ENCODE measurements at places on chromosomes 11 and 22. TPM values are rescaled to one million over a fixed set of nuclear protein-coding genes. Genes with fewer than 3 reads are reported as not detected.

DNA sequence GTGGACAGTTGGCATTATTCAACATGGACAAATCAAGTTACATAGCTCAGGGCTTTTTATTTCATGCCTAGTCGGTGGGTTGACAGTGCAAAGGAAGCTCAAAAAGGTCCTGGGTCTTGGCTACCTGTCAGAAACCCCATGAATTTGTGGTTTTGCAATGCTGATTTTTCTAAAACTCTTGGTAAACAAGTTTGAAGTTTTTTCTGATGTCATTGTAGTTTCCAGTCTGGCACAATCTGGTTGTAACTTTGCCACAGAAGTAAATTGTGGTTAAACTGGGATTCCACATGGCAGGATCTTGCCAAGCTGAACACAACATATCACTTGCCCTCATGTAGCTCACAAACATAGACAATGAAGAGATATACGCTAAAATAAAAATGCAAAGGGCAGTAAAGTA lies 100.8 kb downstream of the EHF start:
- no peak for DNase-seq

DNA sequence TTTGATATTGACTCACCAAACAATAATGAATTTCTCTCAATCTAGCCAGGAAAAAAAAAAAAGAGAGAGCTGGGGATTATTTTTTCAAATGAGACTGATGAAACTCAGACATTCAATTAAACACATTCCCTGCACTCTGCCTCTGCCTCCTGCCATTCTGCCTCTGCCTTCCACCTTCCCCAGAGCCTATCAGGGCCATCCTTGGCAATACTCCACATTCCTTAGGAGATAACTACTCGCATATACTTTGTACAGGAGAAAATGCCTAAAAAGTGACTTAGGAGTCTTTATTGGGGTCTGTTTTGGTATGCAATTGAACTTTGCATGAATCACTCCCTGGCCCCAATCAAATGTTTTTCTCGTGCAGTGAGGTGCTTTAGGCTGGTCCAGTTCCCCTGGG lies 246.6 kb upstream of the PLET1 start:
- DNase-seq: no peak

- no peak for DNase-seq
Observed at GRCh38 chr11:18365741-18366140, 28.6 kb upstream of the LDHA start.

- DNase-seq: no peak
Observed at GRCh38 chr11:9639099-9639498, 24.8 kb upstream of the SWAP70 start.

DNA sequence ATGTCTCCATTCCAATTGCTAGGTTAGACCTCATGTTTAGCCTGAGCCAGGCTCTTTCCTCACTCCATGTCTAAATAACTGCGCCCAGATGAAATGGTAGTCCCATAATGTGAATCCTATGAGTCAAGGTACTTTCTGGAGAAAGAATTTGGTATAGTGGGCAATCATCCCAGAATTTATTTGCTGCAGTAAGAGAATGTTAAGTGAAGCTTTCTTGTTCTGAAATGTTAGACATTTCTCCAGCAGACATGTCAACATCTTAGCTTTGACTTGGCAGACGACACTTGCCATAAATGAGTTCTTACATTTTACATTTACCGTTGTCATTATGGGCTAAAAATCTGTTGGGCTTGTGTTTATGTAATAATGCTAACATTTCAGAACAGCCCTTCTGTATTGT lies 165.2 kb downstream of the PGR start:
- no peak for DNase-seq

- DNase-seq: no peak
Observed at GRCh38 chr22:22245935-22246525, 1.4 kb downstream of the VPREB1 start.

GRCh38 chr11:10305262-10305963 lies 540 bp downstream of the ADM start:
- peak; percentile 78 for DNase-seq

DLG2 gene
- polyA plus RNA-seq: 0.45 TPM

PKDREJ gene
- not detected for polyA plus RNA-seq

CBLIF gene
- 45.2 TPM for polyA plus RNA-seq

C11orf87 gene
- polyA plus RNA-seq: not detected

PHETA2 gene
- polyA plus RNA-seq: 8.3 TPM

SLC6A5 gene
- polyA plus RNA-seq: not detected

Data from hepatocyte (in vitro differentiated cells).